ENCODE measurements at places on chromosomes 11 and 22.

- DNase-seq = no peak
Observed at GRCh38 chr11:92848578-92848977, 120.9 kb upstream of the MTNR1B start.

DNA sequence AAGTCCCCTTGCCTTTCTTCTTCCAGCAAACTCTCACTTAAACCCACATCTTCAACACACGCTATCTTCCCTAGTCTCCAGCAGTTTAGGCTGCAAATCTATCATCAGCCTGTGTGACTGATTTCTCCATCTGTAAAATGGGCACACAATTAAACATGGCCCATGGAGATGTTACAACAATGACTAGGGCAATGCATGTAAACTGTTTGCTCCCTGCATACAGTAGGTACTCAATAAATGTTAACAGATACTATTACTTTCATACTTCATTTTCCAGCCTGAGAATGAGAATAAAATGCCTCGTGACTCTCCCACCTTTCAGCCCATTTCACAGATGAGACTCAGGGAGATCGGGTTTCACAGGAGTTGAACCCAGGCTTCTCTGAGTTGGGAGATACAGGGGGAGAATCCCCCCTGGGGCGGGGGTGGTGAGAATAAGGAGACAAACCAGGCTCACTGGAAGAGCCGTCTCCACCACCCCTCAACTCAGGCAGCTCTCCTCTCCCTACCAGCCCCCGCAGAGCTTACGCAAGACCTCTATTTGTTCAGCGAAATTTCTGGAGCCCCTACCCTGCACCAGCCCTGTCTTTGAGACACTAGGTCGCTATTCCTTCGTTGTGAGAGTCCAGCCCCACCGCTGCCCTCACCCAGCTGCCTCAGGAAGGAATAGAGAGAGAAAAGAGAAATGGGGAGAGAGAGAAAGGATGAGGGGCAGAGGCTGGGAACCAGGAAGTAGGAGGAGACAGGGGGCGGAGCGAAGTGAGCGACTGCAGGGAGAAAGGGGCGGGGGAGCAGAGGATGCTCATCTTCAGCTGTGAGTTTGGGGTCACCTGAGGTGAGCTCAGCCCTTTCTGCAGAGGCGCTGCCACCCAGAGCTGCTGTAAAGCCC, 42.1 kb upstream of the KLHL35 start:
- no peak for DNase-seq

- DNase-seq = no peak
Observed at GRCh38 chr11:16403851-16404250, 47.5 kb upstream of the SOX6 start.

DNA sequence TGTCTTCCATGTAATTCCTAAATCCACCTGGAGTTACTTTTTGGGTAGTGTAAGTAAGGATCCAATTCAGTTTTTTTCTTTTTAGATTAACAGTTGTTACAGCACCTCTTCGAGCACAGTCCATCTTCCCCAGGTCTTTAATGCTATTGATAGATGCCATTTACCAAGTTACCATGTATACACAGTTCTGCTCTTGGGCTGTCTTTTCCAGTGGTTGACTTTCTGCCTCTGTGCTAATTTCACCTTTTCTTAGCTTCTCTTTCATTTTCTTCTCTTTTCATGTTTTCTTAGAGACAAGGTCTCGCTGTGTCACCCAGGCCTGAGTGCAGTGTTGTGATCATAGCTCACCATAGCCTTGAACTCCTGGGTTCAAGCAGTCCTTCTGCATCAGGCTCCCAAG, 12.0 kb downstream of the ATXN10 start:
- DNase-seq = no peak

- no peak for DNase-seq
Observed at GRCh38 chr11:125273519-125274000, 109.0 kb downstream of the PKNOX2 start.

- DNase-seq = no peak
Observed at GRCh38 chr11:24056051-24056450, 440.8 kb upstream of the LUZP2 start.

DNA sequence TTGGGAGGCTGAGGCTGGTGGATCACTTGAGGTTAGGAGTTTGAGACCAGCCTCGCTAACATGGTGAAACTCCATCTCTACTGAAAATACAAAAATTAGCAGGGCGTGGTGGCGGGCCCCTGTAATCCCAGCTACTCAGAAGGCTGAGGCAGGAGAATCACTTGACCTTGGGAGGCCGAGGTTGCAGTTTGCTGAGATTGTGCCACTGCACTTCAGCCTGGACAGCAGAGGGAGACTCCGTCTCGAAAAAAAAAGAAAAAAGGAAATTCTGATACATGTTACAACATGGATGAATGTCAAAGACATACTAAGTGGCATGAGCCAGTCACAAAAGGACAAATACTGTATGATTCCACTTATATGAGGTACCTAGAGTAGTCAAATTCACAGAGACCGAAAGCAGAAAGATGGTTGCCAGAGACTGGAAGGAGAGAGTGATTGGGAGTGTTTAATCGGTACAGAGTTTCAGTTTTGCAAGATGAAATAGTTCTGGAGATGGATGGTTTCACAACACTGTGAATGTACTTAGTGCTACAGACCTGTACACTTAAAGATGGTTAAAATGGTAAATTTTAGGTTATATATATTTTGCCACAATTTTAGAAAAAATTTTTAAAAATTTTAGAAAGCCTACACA, 92.3 kb downstream of the BLID start:
- no peak for DNase-seq

DNA sequence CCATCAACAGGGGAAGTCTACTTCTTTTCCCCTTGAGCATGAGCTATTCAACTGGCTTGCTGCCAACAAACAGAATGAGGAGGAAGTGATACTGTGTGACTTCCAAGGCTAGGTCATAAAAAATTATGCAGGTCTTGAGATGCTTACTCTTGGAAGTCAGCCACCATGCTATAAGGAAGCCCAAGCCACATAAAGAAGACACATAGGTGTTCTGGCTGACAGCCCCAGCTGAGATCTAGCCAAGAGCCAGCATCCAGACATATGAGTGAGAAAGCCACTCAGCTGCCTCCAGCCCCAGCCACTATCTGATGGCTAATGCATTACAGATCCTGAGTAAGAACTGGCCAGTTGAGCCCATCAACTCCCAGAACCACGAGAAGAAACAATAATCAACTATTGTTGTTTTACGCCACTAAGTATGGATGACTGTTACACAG, 31.0 kb upstream of the PPP2R1B start:
- no peak for DNase-seq

DNA sequence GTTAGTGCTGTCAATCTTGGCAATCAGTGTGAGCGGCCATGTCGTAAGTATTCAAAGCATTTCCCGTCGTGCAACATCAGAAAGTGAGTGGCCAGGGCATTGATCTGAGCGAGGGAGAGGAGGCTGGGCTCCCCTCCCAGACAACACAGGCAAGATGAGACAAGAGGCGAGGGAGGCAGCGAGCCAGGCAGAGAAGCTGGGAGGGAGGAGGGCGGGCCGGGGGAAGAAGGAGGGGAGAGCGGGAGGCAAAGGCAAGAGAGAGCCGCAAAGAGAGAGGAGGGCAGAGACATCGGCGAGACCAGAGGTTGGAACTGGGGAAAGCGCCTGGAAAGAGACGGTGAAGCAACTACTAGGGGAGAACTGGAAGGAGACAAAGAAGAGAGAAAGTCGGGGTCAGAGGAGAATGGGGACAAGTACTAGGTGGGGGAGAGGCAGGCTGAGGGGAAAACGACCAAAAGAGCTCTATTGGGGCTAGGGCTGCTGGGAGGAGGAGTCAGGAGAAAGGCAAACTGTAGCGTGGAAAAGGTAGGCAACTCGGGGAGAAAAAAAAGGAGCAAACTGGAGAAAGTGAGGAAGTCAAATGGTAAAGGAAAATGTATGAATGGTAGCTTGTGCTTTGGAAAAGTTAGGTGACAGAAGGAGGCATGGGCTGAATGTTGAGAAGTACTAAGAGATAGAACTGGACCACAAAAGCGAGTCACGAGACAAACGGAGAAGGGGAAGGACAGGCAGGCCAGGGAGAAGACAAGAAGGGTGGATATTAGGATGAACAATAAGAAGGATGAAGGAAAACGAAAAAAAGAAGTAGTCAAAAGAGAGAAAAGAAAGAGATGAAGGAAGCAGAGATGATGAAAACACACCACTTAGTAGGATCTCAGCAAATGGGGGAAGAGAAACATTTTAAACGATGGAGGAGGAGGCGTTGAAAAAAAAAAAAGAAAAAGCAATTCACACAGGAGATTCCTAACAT, 130.5 kb upstream of the C11orf58 start:
- no peak for DNase-seq
